ENCODE measurements at places on chromosomes 7 and 10. TPM values are rescaled to one million over a fixed set of nuclear protein-coding genes. Genes with fewer than 3 reads are reported as not detected.

Gene NFKB2
- 300 TPM for total RNA-seq

- H3K27me3 ChIP-seq, result no peaks in the 10 kb centered on the region
- no peaks in the 10 kb centered on the region for H3K36me3 ChIP-seq
- H3K4me3 ChIP-seq, result no peak overlapping the region
- no peaks in the 10 kb centered on the region for H3K4me1 ChIP-seq
- no peak overlapping the region for H3K27ac ChIP-seq
- DNase-seq, result peak; percentile 20
These were observed 621.0 kb upstream of the IGFBP3 start for GRCh38 chr7:46542076-46542475.

- H3K27ac ChIP-seq, result no peak overlapping the region
- H3K36me3 ChIP-seq, result peaks cover 41% of the 10 kb centered on the region
- DNase-seq, result peak; percentile 81
- H3K4me1 ChIP-seq, result peaks cover 2% of the 10 kb centered on the region
These were observed 11.5 kb downstream of the PMS2 start for GRCh38 chr7:5997210-5997808.

DNA sequence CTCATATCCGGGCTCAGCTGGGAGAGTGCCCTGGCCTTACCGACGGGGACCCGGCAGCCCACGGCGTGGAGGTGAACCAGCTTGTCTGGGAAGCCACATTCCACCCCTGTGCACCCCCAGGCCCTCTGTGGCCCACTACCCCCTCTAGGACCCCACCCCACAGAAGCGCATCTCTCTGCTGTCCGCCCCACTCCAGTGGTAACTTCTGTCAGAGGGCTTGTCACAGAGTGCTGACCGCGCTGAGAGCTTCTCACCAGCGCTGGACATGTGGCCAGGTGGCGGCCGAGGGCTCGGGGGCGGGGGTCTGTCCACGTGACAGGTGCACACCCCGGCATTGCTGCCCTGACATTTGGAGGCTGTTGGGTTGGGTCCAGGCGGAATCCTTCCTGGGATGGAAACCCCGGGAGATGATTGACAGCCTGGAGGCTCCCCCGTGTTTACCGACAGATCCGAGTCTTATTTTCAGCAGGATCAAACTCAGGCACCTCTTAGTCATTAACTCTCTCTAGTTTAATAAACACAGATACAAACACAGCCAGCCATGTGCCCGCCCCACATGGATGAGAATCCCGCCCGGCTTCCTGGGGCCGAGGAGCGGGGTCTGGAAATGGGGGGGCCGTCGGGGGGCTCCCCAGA lies 5.1 kb downstream of the ELFN1 start:
- H3K27ac ChIP-seq, result no peak overlapping the region
- H3K4me1 ChIP-seq, result no peaks in the 10 kb centered on the region
- no peak overlapping the region for H3K4me3 ChIP-seq

- H3K27me3 ChIP-seq, result no peaks in the 10 kb centered on the region
- no peaks in the 10 kb centered on the region for H3K36me3 ChIP-seq
- no peak overlapping the region for H3K27ac ChIP-seq
- no peak overlapping the region for H3K4me3 ChIP-seq
These were observed 15.0 kb downstream of the CXCL12 start for GRCh38 chr10:44369854-44370253.

DNA sequence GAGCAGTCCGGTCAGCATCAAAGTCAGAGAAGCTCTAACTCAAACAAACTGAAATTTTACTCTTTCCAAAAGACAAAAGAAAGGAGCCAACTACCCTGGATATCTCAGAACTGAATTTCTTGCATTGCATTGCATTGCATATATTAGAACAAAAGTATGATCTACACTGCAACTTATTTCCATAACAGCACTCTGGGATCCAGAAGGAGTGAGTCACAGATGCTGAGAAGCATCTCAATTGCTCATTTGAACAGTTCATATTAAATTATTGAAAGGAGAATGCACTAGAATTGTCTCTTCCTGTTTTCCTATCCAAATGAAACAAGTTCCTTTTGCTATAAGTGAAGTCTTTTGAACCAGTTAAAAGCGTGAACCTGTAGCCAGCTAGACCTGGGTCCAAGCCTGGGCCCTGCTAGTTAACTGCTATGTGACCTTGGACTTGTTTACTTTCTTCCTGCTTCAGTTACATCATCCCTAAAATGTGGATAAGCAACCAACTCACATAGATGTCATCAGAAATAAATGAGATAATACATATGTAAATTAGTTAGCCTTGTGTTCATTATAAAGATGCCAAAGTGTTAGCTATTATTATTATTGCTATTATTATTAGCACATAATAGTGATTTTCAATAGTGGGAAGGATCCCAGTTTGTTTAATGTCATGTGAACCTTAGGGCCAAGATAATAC lies 184.1 kb downstream of the CREB5 start:
- no peaks in the 10 kb centered on the region for H3K36me3 ChIP-seq
- H3K27me3 ChIP-seq, result peaks cover 2% of the 10 kb centered on the region
- no peak overlapping the region for H3K4me3 ChIP-seq
- peaks cover 2% of the 10 kb centered on the region for H3K4me1 ChIP-seq
- no peak overlapping the region for H3K27ac ChIP-seq
- no peak for DNase-seq

GRCh38 chr10:95374597-95375209 lies 83.9 kb upstream of the PDLIM1 start:
- no peaks in the 10 kb centered on the region for H3K36me3 ChIP-seq
- H3K4me3 ChIP-seq, result no peak overlapping the region
- peak; percentile 92 for DNase-seq
- H3K27ac ChIP-seq, result no peak overlapping the region
- H3K4me1 ChIP-seq, result peaks cover 5% of the 10 kb centered on the region

- H3K27ac ChIP-seq, result no peak overlapping the region
- no peak for DNase-seq
- no peaks in the 10 kb centered on the region for H3K27me3 ChIP-seq
These were observed 96.6 kb upstream of the PTN start for GRCh38 chr7:137439829-137440825.

Gene SEMA3A
- 0.14 TPM for total RNA-seq

- no peaks in the 10 kb centered on the region for H3K4me1 ChIP-seq
- DNase-seq, result no peak
- H3K4me3 ChIP-seq, result no peak overlapping the region
- no peaks in the 10 kb centered on the region for H3K27me3 ChIP-seq
- no peak overlapping the region for H3K27ac ChIP-seq
These were observed 272.0 kb upstream of the GNAI1 start for GRCh38 chr7:79862447-79863210.

Gene HMX3
- total RNA-seq, result not detected

DNA sequence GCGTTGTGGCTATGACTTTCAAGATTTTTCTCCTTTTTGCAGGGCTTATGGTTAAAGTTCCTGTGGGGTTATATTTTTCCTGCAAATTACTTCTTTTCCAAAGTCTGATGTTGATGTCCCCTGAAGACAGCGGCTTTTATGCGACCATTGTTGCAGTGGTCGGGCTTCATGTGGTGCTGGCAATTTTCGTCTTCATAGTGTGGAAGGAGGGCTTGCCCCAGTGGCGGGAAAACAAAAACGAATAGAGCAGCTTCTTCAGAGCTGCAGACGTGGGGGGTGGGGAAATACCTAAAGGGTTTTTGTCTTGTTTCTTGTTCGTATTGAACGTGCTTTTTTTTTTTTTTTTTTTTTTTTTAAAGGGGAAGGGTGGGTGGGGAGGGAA lies 53.8 kb downstream of the MCMBP start:
- H3K36me3 ChIP-seq, result peaks cover 8% of the 10 kb centered on the region
- no peak overlapping the region for H3K4me3 ChIP-seq
- no peak for DNase-seq
- no peaks in the 10 kb centered on the region for H3K27me3 ChIP-seq
- H3K4me1 ChIP-seq, result peaks cover 8% of the 10 kb centered on the region

DNA sequence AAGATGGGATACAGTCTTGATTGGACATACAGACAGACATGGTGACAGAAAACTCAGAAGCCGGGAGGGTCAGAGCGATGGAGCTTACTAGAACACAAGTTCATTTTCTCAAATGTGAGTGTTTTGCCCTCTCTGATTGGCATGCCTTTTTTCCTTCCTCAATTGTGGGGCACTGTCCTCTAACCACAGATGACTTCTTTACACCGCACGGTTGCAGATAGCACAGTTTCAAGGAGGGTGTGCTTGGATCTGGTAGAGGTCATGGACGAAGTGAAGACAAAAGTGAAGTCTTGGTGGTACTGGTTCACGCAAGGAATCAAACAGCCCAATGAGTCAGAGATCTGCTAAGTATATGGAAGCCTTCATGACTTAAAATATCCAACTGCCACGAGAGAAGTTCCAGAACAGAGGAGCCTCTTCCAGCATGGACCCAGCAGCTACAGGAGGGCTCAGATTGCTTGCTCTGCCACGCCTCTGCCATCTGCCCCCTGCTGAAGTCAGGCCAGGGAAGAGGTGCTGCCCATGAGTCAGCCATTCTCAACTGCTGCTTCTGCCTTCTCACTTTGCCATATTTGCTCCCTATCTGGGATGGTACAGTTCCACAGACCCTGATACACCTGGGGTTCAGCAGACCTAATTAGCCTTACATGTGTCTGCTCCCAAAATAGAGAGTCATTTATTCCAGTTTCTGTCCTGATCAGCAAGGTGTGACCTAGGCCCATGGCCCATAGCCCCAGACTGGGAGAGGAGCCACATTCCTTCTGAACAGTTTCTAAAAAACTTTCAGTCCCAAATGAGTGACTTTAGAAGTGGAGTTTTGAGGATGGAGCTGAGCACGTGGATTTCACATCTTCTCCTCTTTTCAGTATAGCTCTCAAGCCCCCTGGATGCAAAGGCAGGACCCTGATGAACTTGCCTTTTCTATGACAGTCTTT lies 413.8 kb downstream of the KCNMA1 start:
- peaks cover 2% of the 10 kb centered on the region for H3K27me3 ChIP-seq
- no peak for DNase-seq
- no peak overlapping the region for H3K27ac ChIP-seq
- H3K36me3 ChIP-seq, result no peaks in the 10 kb centered on the region

- no peak overlapping the region for H3K27ac ChIP-seq
- H3K4me3 ChIP-seq, result no peak overlapping the region
- DNase-seq, result no peak
- H3K4me1 ChIP-seq, result no peaks in the 10 kb centered on the region
- H3K36me3 ChIP-seq, result no peaks in the 10 kb centered on the region
These were observed 51.8 kb downstream of the DPYSL4 start for GRCh38 chr10:132238371-132239125.

- H3K27me3 ChIP-seq, result no peaks in the 10 kb centered on the region
- H3K4me1 ChIP-seq, result peaks cover 13% of the 10 kb centered on the region
- peaks cover 17% of the 10 kb centered on the region for H3K36me3 ChIP-seq
These were observed 5.0 kb downstream of the NIPSNAP2 start for GRCh38 chr7:55969391-55969790.

Gene TAS2R41
- total RNA-seq, result not detected

Gene OPN4
- total RNA-seq, result not detected

- H3K4me1 ChIP-seq, result no peaks in the 10 kb centered on the region
- H3K27ac ChIP-seq, result no peak overlapping the region
- no peaks in the 10 kb centered on the region for H3K36me3 ChIP-seq
These were observed 186.1 kb downstream of the TRIL start for GRCh38 chr7:28771906-28772622.

Gene APBB1IP
- total RNA-seq, result 40.0 TPM

Gene RBM48
- 17.3 TPM for total RNA-seq

GRCh38 chr10:49361735-49362568 lies 33.9 kb downstream of the DRGX start:
- H3K4me3 ChIP-seq, result no peak overlapping the region
- H3K36me3 ChIP-seq, result no peaks in the 10 kb centered on the region
- peaks cover 1% of the 10 kb centered on the region for H3K4me1 ChIP-seq
- DNase-seq, result no peak
- H3K27ac ChIP-seq, result no peak overlapping the region

DNA sequence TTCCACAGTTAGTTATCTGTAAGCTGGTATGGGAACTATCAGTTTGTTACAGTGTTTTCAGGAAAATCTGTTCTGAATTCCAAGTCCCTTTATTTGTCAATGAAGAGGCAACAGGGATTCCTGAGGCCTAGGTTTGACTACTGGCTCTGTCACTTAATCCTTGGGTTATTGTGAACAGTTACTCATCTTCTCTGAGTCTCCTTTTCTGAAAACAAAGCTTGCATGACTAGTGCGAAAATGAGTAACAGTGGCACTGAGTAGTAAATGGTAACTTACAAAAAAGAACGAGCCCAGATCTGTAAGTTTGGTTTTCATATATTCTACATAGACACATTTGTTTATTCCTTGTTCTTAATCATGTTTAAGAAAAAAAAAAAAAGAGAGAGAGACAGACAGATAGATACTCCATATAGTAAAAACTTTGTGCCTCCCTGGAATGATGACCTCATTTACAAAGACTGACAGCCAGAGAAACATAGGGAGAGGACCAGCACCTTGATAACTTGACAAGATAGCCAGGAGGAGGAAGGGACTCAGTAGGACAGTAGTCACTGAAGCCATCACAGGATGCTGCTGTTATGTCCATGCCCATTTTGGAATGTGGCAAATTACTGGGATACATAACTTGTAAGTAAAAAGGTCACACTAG lies 1.9 kb downstream of the MRPS33 start:
- peaks cover 11% of the 10 kb centered on the region for H3K27me3 ChIP-seq
- H3K27ac ChIP-seq, result peak overlapping the region; percentile 100
- H3K4me3 ChIP-seq, result peak overlapping the region; percentile 99
- H3K4me1 ChIP-seq, result peaks cover 30% of the 10 kb centered on the region
- DNase-seq, result no peak

DNA sequence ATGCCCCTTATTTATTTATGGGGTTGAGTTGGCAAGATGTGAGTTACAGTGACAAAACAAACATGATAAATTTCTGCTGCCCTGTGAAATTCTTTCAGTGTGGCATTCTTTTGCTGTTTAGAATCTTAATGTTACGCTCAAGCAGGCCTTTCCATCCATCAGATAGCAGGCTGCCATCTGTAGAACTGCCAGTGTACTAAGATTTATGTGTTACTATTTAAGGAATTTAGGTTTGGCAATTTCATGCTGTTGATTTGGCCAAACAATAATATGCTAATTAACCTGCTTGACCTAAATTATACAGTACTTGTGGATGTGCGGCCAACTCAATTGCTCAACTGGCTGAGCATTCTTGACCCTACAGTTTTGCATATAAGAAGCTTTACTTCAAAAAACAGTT lies 477.7 kb upstream of the TPK1 start:
- H3K36me3 ChIP-seq, result no peaks in the 10 kb centered on the region
- no peaks in the 10 kb centered on the region for H3K4me1 ChIP-seq

DNA sequence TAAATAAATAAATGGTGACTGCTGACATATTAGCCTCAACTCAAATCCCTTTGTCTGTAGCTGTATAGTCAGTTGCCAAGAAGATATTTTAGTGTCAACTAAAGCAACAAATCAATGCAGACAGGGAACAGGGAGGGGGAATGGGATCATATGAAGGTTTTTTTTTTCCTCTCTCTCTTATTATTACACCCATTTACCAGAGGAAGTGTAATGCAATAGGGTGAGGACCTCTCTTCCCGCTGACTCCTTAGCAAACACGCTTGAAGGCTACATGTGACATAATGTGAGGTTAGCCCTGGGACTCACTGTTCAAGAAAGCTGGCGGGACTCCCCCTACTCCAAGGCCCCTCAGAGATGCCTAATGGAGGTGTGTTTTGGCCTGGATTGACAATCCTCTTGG lies 88.2 kb downstream of the CHRM2 start:
- H3K27ac ChIP-seq, result no peak overlapping the region
- H3K4me1 ChIP-seq, result no peaks in the 10 kb centered on the region
- DNase-seq, result no peak
- H3K27me3 ChIP-seq, result no peaks in the 10 kb centered on the region
- no peak overlapping the region for H3K4me3 ChIP-seq

Gene CH25H
- not detected for total RNA-seq
